ENCODE measurements at places on chromosomes 7 and 10. TPM values are rescaled to one million over a fixed set of nuclear protein-coding genes. Genes with fewer than 3 reads are reported as not detected.

The ADAM22 gene
- total RNA-seq = 4.2 TPM

The RAPGEF5 gene
- 1.4 TPM for total RNA-seq

DNA sequence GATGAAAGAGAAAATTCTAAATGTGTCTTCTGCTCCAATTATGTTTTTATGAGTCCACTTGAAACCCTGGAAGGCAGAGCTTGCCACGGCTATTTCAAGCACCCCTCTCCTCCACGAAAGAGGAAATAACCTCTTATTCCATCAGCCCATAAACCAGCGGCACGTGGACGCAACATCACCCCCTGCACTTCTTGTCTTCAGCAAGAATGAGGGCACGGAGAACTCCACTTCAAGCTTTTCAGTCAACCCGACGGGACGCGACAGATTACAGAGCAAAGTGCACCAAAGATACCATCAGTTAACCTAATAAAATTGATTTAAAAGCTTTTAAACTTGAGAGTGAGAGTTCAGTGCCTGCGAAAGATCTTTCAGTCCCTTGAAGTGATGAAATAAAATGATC is 406.3 kb downstream of the GALNT17 start:
- no peaks in the 10 kb centered on the region for H3K36me3 ChIP-seq
- H3K27me3 ChIP-seq = no peaks in the 10 kb centered on the region
- DNase-seq = no peak
- no peaks in the 10 kb centered on the region for H3K4me1 ChIP-seq
- H3K4me3 ChIP-seq = no peak overlapping the region

DNA sequence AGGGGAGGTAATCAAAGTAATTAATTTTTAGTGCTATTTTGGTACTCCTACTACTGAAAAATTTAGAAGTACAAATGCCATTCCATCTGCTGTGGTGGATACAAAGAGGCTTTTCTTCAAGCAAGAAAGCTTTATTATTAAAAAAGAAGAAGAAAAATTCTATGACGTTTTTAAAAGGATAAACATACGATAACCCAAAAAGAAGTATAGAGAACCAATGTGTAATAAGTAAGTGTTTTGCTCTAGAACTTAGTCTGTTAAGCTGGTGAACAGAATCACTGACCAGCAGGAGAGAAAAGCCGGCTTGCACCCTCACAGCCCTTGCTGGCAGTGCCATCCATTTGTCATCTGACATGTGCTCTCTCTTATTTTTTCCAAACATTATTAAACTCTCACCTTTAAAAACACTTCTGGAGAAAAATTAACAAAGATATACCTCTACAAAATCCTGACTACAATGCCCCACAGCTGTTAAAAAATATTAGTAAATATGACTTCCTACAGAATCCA is 81.5 kb downstream of the SRPK2 start:
- H3K4me1 ChIP-seq = peaks cover 55% of the 10 kb centered on the region
- no peak overlapping the region for H3K4me3 ChIP-seq
- peak overlapping the region; percentile 68 for H3K27ac ChIP-seq
- DNase-seq = no peak
- no peaks in the 10 kb centered on the region for H3K27me3 ChIP-seq

The GNA12 gene
- total RNA-seq = 139 TPM

The YAE1 gene
- total RNA-seq = 20.1 TPM

The C10orf105 gene
- not detected for total RNA-seq

Measured in Panc1 (cell line).